Tibial artery (tissue), 4 donors: ENCODE measurements at places on chromosomes 2 and 18.
A peak's percentile ranks its signal among the peaks of the same experiment; 100 is the strongest.

DNA sequence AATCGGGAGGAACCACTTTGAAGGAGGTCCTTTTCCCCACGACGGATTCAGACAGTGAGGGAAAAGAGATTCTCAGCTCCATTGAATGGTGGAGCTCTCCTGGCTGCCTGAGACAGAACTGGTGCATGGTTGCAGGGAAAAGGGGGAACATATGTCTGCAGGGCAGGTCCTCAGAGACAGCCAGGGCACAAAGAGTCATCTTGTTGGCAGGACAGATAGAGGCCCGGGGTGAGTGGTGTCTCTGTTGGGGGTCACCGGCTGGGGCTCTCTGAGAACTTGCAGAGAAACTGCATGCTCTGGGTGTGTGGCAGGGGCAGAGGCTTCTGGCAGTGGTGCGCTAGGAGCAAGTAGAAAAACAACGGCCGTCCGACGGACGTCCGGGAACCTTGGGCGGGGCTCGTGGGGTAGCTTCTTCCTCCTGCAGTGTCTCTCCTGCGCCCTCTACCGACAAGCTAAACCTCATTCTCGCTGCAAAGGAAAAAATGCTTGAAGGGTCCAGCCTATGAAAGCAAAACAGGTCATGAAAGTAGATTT is 94.3 kb downstream of the CDCA7 start:
- H3K4me3 ChIP-seq, result peak overlapping the region; percentile 37
- H3K27ac ChIP-seq, result peak overlapping the region; percentile 43
- DNase-seq, result peak; percentile 60

DNA sequence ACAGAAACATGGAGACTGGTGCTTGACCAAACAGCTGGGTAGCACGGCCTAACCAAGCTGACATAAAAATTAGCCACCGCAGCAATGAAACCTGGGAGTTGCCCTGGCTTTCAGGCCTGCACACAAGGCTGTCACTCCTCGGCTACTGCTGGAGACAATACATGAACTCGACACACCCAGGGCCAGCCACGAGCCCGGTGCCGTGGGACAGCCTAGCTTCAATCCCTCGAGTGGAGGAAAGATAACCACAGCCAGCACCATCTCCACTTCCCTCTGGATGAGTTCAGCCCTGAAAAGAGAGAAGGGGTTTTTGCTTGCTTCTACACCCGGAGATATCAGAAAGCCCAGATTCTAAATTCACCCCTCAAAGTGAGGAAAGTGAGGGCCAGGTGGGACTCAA is 78.0 kb downstream of the BCL2L11 start:
- H3K4me1 ChIP-seq, result no peaks in the 10 kb centered on the region
- DNase-seq, result no peak
- H3K27me3 ChIP-seq, result no peaks in the 10 kb centered on the region
- no peak overlapping the region for H3K27ac ChIP-seq
- no peaks in the 10 kb centered on the region for H3K36me3 ChIP-seq

GRCh38 chr2:227163998-227164762 is at the start of the genes COL4A3 and COL4A4:
Gene COL4A3 (plus strand): TSS chr2:227164624. CDS start chr2:227164727, 103 bp downstream.
Gene COL4A4 (minus strand): TSS chr2:227164205. CDS start chr2:227147483, 16,722 bp downstream.
- peak within 1 kb of the TSS; percentile 72 for H3K27ac ChIP-seq
- peaks cover 20% of the 10 kb centered on the region for H3K4me1 ChIP-seq
- peak; percentile 78 for DNase-seq
- peaks cover 21% of the 10 kb centered on the region for H3K27me3 ChIP-seq

- peak; percentile 70 for DNase-seq
- H3K4me3 ChIP-seq, result no peak overlapping the region
- no peaks in the 10 kb centered on the region for H3K27me3 ChIP-seq
These were observed 207.4 kb downstream of the ARL6IP6 start for GRCh38 chr2:152925547-152926448.

- no peaks in the 10 kb centered on the region for H3K27me3 ChIP-seq
- no peak overlapping the region for H3K4me3 ChIP-seq
- no peak for DNase-seq
These were observed 11.8 kb upstream of the ZFP36L2 start for GRCh38 chr2:43238176-43238575.

GRCh38 chr2:33230195-33230594 is 246.3 kb upstream of the RASGRP3 start:
- no peaks in the 10 kb centered on the region for H3K4me1 ChIP-seq
- DNase-seq, result no peak
- peak overlapping the region; percentile 67 for H3K27ac ChIP-seq
- H3K27me3 ChIP-seq, result no peaks in the 10 kb centered on the region
- no peak overlapping the region for H3K4me3 ChIP-seq
- peaks cover 7% of the 10 kb centered on the region for H3K36me3 ChIP-seq

DNA sequence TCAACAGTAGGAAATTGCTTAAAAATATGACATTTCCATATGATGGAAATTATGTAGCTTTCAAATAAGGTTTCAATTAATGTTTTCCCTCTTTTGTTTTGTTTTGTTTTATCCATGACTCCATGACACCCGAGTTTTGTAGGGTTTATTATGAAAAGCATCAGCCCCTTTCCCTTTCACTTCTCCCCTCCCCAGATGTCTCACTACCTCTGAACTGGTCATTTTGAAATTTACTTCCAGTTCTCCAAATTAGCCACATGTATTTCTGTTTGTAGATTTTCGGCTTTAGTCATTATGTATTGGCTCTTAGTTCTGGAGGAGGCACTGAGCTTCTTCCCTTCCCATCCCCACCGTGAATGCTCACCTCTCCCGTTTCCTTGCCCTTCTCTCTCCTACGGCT is 18.6 kb upstream of the VPS4B start:
- H3K36me3 ChIP-seq, result no peaks in the 10 kb centered on the region
- H3K27me3 ChIP-seq, result no peaks in the 10 kb centered on the region
- no peak overlapping the region for H3K4me3 ChIP-seq

GRCh38 chr2:206379266-206379665 is 64.1 kb upstream of the ADAM23 start:
- DNase-seq, result no peak

DNA sequence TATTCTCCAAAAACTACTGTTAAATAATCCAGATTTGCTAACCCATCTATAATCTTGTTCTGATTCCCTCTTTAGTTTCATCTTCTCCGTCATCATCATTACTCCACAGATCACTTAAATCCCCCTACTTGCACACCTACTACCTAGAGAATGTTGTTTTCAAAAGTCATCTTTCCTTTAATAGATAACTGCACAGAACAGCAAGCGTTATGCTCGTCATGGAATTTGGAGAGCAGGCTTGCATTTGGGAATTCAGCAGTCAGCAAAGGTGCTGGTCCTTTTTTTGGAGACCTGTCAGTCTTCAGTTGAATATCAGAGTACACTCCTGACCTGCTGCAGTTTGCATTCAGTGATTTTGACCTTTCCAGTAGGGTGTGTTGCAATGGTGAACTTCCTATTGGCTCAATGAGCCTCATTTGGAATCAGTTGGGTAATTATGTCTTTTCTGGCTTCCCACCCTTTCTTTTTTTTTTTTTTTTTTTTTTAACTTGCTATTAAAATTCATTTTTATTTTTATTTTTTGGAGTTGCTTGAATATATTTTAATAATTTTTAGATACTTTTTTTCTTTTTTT is 110.6 kb downstream of the HNRNPLL start:
- no peak for DNase-seq
- H3K27ac ChIP-seq, result no peak overlapping the region
- H3K4me3 ChIP-seq, result no peak overlapping the region
- no peaks in the 10 kb centered on the region for H3K27me3 ChIP-seq
- H3K36me3 ChIP-seq, result no peaks in the 10 kb centered on the region

GRCh38 chr2:111184725-111185310 is 64.1 kb downstream of the BCL2L11 start:
- H3K36me3 ChIP-seq, result no peaks in the 10 kb centered on the region
- peak overlapping the region; percentile 34 for H3K27ac ChIP-seq
- H3K4me3 ChIP-seq, result no peak overlapping the region
- DNase-seq, result no peak
- no peaks in the 10 kb centered on the region for H3K27me3 ChIP-seq

GRCh38 chr2:224968051-224968450 is 74.2 kb downstream of the DOCK10 start:
- no peak overlapping the region for H3K4me3 ChIP-seq
- H3K4me1 ChIP-seq, result no peaks in the 10 kb centered on the region
- no peaks in the 10 kb centered on the region for H3K27me3 ChIP-seq
- no peak for DNase-seq

GRCh38 chr2:221518201-221518934 is 53.7 kb downstream of the EPHA4 start:
- H3K4me1 ChIP-seq, result no peaks in the 10 kb centered on the region
- H3K27ac ChIP-seq, result no peak overlapping the region
- no peak for DNase-seq

GRCh38 chr2:150676747-150677383 is 189.4 kb upstream of the RND3 start:
- H3K27ac ChIP-seq, result no peak overlapping the region
- no peak overlapping the region for H3K4me3 ChIP-seq
- H3K27me3 ChIP-seq, result no peaks in the 10 kb centered on the region
- DNase-seq, result no peak

DNA sequence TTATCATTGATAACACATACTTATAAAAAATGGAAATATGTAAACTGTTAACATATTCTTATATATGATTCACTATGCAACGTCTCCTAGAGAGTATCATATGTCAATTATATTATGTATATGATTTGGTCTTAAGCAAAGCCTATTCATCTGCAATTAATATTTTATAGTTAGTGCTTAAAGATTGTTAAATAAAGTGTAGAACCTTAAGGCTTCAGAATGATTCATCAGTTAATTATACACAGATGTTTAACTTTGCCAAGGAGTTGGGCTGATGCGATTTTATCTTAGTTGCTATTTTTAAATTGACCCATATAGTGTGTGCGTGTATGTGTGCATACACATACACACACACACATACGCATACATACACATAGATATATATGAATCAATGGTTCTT is 323.1 kb downstream of the RBM43 start:
- no peak for DNase-seq
- H3K27ac ChIP-seq, result no peak overlapping the region
- H3K4me3 ChIP-seq, result no peak overlapping the region
- H3K4me1 ChIP-seq, result no peaks in the 10 kb centered on the region
- H3K27me3 ChIP-seq, result no peaks in the 10 kb centered on the region
- H3K36me3 ChIP-seq, result no peaks in the 10 kb centered on the region

GRCh38 chr2:36476411-36476810 is 120.8 kb downstream of the CRIM1 start:
- H3K27ac ChIP-seq, result peak overlapping the region; percentile 5
- no peaks in the 10 kb centered on the region for H3K27me3 ChIP-seq
- H3K36me3 ChIP-seq, result peaks cover 34% of the 10 kb centered on the region
- H3K4me1 ChIP-seq, result peaks cover 25% of the 10 kb centered on the region

- peaks cover 11% of the 10 kb centered on the region for H3K27me3 ChIP-seq
- no peaks in the 10 kb centered on the region for H3K4me1 ChIP-seq
- no peaks in the 10 kb centered on the region for H3K36me3 ChIP-seq
- H3K27ac ChIP-seq, result no peak overlapping the region
- no peak for DNase-seq
These were observed 84.4 kb upstream of the RAB6C start for GRCh38 chr2:129895061-129895460.

DNA sequence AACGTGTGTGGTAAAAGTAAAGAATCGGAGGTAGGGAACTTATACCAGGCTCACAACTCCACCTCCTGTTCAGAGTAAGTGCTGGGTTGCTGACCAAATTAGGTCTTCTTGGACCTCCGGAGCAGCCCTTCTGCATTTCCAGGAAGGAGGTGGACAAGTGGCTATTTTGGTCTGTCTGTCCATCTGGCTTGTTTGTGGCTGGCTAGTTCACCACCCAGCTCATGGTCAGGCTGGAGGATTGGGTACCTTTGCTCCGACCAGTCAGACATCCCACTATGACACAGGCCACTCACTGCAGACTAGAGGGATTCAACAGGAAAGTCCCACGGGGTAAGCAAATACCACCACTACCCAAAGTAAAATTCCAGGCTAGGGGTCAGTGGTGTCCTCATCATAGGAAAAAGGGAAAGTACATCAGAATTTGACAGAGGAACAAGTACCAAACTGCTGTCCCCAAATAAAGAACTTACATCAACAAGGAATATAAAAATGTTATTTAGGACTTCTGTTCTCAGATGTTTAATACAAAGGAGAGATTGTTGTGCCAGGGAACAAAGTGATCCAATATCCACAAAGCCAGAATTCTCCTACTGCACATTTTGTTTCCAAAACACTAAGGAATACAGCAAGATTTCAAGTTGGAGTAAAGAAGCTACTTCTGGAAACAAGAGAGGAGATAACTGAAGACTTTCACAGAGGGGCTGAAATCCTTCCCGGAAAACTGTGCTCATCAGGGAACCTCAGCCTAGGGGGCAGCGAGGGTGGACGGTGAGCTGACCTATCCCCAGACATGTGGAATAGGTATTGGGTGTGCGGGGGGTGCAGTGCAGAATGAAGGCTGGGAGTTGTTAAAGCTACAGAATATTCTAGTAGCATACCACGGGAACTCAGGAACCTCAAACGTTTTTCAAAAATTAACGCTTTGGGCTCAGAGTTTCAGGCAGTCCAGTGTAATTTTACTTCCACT is 56.9 kb downstream of the BCL2 start:
- no peaks in the 10 kb centered on the region for H3K4me1 ChIP-seq
- DNase-seq, result peak; percentile 55
- peak overlapping the region; percentile 79 for H3K27ac ChIP-seq
- H3K36me3 ChIP-seq, result no peaks in the 10 kb centered on the region
- H3K4me3 ChIP-seq, result peak overlapping the region; percentile 18

GRCh38 chr2:218168016-218168415 is 1.3 kb upstream of the CXCR1 start:
- peaks cover 35% of the 10 kb centered on the region for H3K27me3 ChIP-seq
- no peaks in the 10 kb centered on the region for H3K4me1 ChIP-seq
- H3K27ac ChIP-seq, result no peak overlapping the region
- no peak overlapping the region for H3K4me3 ChIP-seq
- no peak for DNase-seq

- no peak for DNase-seq
- no peak overlapping the region for H3K27ac ChIP-seq
- no peaks in the 10 kb centered on the region for H3K27me3 ChIP-seq
- H3K36me3 ChIP-seq, result no peaks in the 10 kb centered on the region
- H3K4me1 ChIP-seq, result no peaks in the 10 kb centered on the region
- H3K4me3 ChIP-seq, result no peak overlapping the region
These were observed 136.7 kb downstream of the EML6 start for GRCh38 chr2:54859997-54860701.

DNA sequence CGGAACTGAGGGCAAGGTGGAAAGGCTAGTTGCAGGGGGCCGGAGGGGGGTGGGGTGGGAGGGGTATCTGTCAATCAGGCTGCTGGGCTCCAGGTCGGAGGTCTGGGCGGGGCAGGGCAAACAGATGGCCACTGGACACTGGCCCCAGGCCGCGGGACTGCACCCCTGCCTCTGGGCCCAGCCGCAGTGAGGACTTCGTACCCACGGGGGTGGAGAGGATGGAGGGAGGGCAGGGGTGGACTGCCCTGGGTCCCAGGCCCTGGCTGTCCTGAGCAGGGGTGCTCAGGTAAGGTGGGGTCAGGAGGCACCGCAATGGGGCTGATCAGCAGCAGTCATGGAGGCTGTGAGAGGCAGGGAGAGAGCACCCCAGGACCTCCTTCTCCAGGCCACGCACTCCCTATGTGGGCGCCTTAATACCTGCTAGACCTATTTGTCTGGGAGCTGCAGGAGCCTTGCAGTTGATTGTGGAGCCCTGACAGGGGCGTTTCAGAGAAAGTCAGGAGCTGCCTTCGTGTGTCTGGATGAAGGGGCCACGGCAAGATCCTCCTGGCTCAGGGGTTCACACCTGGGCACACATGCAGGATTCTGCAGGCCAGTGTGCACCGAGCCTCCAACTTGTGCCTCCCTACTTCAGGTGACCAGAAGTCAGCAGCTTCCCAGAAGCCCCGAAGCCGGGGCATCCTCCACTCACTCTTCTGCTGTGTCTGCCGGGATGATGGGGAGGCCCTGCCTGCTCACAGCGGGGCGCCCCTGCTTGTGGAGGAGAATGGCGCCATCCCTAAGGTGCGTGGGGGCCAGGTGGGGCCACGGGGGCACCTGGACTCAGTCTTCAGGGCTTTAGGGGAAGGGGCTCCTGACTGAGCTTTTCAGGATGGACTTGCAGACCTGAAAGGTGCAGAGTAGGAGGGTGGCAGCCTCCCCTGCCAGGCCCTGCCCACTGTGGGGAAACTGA is 1.5 kb downstream of the CTDSP1 start:
- peak overlapping the region; percentile 91 for H3K4me3 ChIP-seq
- H3K36me3 ChIP-seq, result peaks cover 23% of the 10 kb centered on the region
- H3K27me3 ChIP-seq, result no peaks in the 10 kb centered on the region
- H3K27ac ChIP-seq, result peak overlapping the region; percentile 100
- peak; percentile 34 for DNase-seq
